ENCODE measurements at places on chromosomes 3 and 15. TPM values are rescaled to one million over a fixed set of nuclear protein-coding genes. Genes with fewer than 3 reads are reported as not detected.

The DAZL gene
- 0.27 TPM for total RNA-seq

The CLDN1 gene
- total RNA-seq: 29.2 TPM

The NEK4 gene
- 36.7 TPM for total RNA-seq

The ISL2 gene
- not detected for total RNA-seq

DNA sequence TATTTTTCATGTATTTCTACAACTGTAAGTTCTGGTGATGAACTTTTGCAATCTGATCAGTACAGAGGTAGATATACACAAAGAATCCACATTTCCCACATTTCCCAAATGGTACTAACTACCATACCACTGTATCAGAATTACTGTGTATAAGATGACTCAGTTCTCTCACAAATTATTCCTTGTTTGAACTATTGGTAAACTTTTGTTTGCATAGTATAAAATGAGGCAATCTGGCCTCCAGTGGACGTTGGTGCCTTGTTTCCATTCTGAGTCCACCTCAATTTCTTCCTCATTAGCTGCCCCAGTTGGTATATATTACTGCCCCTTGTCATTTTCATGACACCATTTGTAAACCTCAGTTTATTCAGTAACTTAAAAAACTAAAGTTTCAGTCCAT is 38.5 kb downstream of the SPTSSB start:
- no peaks in the 10 kb centered on the region for H3K4me1 ChIP-seq
- H3K36me3 ChIP-seq: no peaks in the 10 kb centered on the region
- no peak for DNase-seq
- no peak overlapping the region for H3K4me3 ChIP-seq

GRCh38 chr3:22555753-22556435 is 647.2 kb upstream of the UBE2E2 start:
- DNase-seq: no peak
- H3K27ac ChIP-seq: no peak overlapping the region
- no peak overlapping the region for H3K4me3 ChIP-seq
- no peaks in the 10 kb centered on the region for H3K36me3 ChIP-seq
- no peaks in the 10 kb centered on the region for H3K4me1 ChIP-seq
- H3K27me3 ChIP-seq: no peaks in the 10 kb centered on the region

GRCh38 chr15:34470892-34471291 is 33.3 kb upstream of the GOLGA8A start:
- no peaks in the 10 kb centered on the region for H3K4me1 ChIP-seq
- H3K36me3 ChIP-seq: no peaks in the 10 kb centered on the region
- no peak overlapping the region for H3K4me3 ChIP-seq
- H3K27me3 ChIP-seq: no peaks in the 10 kb centered on the region

GRCh38 chr3:10284496-10284895 is 8.3 kb downstream of the GHRL start:
- H3K27me3 ChIP-seq: no peaks in the 10 kb centered on the region
- no peak overlapping the region for H3K4me3 ChIP-seq
- no peak overlapping the region for H3K27ac ChIP-seq
- peaks cover 12% of the 10 kb centered on the region for H3K36me3 ChIP-seq
- DNase-seq: no peak
- peaks cover 15% of the 10 kb centered on the region for H3K4me1 ChIP-seq

DNA sequence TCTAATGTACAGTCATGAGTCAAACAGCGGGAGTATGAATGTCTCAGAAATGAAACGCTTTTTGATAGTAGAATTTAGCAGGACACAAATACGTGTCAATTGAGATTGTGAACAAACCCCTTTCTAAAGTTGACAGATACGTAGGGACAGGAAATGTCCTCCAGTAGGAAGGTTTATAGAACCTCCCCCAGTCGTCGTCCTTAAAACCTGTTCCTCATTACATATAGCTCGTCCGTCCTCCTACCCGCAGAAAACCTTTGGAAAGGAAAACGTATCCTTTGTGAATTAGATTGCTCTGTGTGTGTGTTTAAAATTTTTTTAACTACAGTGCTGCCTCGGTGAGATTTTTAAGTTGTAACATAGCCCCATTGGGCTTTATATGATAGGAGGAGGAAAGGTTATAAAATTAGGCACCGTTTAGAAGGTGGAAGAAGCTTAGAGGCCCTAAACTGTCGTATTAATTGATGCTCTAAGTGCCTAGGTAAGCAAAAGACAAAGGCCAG is 4.1 kb downstream of the UBE2E1 start:
- H3K27me3 ChIP-seq: no peaks in the 10 kb centered on the region
- peak overlapping the region; percentile 86 for H3K27ac ChIP-seq
- H3K36me3 ChIP-seq: no peaks in the 10 kb centered on the region
- H3K4me1 ChIP-seq: peaks cover 17% of the 10 kb centered on the region
- no peak for DNase-seq
- H3K4me3 ChIP-seq: no peak overlapping the region

DNA sequence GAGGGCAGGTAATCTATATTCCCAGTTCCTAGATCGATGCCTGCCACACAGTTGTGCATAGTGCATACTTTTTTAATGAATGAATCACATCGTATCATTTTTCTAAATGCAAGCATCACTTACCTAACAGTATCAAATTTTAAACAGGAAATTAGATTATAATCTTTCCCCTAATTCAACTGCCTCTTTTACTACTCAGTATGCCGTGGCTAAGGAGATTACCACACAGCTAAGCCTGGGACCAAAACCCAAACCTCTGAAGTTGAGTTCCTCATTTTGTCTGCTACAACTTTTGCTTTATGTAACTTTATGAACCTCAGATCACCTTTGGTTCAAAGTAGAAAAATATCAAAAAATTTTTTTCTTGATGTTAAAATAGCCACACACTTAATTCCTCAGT is 53.2 kb upstream of the FNDC3B start:
- no peak overlapping the region for H3K27ac ChIP-seq
- DNase-seq: no peak
- H3K4me1 ChIP-seq: peaks cover 6% of the 10 kb centered on the region
- H3K36me3 ChIP-seq: no peaks in the 10 kb centered on the region
- H3K4me3 ChIP-seq: no peak overlapping the region
- H3K27me3 ChIP-seq: no peaks in the 10 kb centered on the region
